T-helper 1 cell (primary cell): ENCODE measurements at places on chromosomes 16 and 17.

DNA sequence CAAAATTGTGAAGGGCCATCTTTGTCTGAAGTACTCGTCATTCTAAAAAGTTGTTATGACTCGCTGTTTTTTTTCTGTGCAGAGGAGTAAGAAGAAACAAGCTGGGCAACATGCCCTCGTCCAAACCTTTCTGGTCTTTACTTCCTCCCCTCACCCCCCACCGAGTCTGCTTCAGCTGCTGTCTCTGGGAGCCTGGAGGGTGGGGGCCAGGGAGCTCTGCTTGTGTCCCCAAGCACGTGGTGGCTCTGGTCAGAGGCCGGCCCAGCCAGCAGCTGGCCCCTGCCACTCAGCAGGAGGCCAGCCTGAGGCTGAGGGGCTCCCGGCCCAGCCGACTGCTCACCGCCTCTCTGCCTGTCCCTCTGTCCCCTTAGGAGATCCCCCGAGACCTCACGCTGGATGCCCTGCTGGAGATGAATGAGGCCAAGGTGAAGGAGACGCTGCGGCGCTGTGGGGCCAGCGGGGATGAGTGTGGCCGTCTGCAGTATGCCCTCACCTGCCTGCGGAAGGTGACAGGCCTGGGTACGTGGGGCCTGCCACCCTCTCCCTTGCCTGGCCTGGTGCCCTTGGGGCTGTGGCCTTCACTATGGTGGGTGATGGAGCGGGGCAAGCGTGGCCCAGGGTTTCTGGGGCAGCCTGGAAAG is 53.7 kb upstream of the LGALS9 start:
- no peak for DNase-seq

GRCh38 chr16:72743011-72743761 is 304.7 kb downstream of the ZFHX3 start:
- no peak for DNase-seq

GRCh38 chr17:57971572-57971971 is 16.4 kb upstream of the CUEDC1 start:
- DNase-seq = no peak

GRCh38 chr17:34993031-34993430 is 12.7 kb downstream of the LIG3 start:
- no peak for DNase-seq

GRCh38 chr17:57888311-57889216 is 38.7 kb upstream of the MRPS23 start:
- no peak for DNase-seq

DNA sequence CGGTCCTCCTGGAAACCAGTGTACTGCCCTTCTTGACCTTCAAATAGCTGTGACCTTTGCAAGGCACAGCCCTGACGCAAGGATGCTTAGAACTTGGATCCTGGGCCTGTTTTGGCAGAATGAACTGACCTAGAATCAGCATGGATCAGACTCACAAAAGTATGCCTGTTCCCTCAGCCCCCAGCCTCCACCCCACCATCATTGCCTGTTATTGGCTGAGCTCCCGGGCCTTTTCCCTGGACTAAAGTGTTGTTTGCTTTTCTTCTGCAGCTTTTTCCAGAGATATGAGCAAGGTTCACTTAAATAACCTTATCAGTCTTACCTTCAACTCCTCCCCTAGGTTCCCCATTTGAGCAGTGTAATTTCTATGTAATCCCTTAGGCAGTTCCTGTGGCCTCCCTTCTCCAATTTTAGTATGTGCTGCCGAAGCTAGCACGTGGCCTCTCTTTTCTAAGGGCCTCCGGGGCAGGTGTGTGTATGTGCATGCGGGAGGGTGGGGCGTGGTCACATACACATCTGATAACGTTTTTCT is 347.4 kb downstream of the MAF start:
- no peak for DNase-seq

GRCh38 chr17:27269201-27269600 is 24.7 kb upstream of the WSB1 start:
- no peak for DNase-seq

GRCh38 chr16:64882078-64882784 is 239.6 kb downstream of the CDH11 start:
- no peak for DNase-seq

GRCh38 chr16:58211245-58211644 is 13.3 kb upstream of the CSNK2A2 start:
- no peak for DNase-seq

GRCh38 chr16:4617880-4618279 is 3.2 kb upstream of the UBALD1 start:
- no peak for DNase-seq

GRCh38 chr17:80890921-80891396 is 100.7 kb upstream of the CHMP6 start:
- DNase-seq = no peak

GRCh38 chr17:77428020-77428748 is 287.4 kb downstream of the SEC14L1 start:
- DNase-seq = no peak

DNA sequence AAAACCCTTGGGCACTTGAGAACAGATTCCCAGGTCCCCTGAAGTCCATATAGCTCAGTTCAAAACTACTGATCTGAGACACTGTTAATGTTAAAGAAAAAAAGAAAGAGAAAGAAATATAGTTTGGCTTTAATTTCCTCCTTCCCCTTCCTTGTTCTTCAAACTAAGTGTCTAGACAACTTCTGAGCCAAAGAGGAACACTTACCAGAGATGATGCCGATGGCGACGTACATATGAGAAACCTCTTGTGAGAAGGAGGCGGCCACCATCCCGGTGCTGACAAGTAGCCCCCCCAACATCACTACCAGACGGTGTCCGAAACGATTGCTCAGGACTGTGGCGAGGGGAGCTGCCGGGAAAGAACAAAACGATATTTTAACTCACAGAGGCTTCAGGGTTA is 17.2 kb downstream of the SLC16A6 start:
- DNase-seq = no peak

- DNase-seq = no peak
Observed at GRCh38 chr16:53787423-53787822, 83.5 kb downstream of the FTO start.

- DNase-seq = no peak
Observed at GRCh38 chr16:13359835-13360234, 458.4 kb downstream of the SHISA9 start.

DNA sequence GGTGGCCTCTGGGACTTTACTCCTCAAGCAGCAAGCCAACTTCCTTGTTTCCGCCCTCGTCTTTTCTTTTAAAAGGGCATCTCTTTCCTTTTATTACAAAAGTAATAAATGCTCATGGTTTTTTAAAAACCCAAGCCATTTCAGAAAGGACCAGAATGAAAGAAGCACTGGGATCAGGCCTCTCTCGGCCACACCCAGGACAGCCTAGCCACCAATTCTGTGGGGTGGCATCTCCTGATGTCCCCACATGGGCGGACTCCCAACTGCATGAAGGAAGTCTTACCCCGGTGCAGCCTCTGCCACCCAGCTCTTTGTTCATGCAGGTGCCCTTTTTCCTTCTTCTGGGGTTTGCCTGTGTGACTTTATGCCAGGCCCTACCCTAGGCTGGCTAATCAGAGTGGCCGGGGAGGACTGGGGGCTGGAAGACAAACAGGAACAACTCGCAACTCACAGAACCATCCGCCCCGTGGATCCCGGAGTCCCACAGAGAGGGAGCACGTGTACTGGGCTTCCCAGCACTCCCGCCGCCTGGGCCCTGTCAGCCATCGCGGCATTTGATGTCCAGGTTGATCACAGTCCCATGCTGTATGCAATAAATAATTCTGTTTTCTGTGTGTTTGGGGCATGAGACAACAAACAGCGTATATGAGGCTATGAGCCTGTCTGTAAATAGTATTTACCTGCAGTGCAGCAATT is 2.6 kb upstream of the RASD1 start:
- no peak for DNase-seq

DNA sequence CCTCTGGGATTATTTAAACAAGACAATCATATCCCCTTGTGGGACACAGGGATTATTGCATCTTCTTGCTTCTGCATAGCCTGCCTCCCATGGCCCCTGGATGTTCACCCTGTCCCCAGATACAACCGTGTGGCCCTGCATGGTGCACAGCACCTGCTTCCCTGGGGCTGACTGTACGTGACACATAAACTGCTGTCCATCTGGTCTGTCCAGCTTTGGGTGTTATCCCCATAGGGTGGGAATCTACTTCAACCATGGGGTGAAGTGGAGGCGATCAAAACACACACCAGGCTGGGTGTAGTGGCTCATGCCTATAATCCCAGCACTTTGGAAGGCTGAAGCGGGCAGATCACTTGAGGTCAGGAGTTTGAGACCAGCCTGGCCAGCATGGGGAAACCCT is 138.8 kb downstream of the XYLT1 start:
- no peak for DNase-seq

DNA sequence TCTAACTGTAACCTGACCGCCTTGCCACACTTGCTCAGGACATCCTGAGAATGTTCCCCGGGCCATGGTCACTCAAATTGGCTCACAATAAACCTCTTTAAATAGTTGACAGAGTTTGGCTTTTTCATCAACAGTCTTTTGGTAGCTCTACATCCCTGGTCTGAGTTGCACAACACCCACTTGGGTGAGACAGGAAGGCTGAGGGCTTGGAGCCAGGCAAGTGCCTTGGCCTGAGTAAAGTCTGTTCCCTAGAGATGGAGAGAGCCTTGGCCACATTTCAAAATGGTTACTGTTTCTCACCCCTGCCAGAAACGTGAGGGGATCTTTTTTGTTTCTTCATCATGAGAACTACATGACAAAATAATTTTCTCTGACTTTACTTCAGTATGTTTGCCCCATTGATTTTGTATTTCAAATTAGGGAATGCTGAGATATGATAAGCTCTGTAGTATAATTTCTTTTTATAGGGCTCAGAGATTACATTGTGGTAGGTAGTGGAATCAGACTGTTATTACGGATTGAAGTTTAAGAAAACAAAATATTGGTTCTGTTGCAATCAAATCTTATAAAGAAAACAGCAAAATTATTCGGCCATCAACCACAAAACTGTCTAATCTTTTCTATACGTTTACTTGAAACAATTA is 53.9 kb upstream of the NETO2 start:
- DNase-seq = no peak

DNA sequence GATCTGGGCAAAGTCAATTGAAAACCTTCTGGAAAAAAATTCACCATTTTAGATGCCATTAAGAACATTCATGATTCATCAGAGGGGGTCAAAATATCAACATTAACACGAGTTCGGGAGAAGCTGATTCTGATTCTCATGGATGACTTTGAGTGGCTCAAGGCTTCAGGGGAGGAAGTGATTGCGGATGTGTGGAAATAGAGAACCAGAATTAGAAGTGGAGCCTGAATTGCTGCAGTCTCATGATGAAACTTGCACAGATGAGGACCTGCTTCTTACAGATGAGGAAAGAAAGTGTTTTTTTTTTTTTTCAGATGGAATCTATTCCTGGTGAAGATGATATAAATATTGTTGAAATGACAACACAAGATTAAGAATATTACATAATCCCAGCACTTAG is 12.9 kb downstream of the ITGAX start:
- no peak for DNase-seq

- DNase-seq = no peak
Observed at GRCh38 chr16:85172455-85173145, 60.3 kb upstream of the CIBAR2 start.

DNA sequence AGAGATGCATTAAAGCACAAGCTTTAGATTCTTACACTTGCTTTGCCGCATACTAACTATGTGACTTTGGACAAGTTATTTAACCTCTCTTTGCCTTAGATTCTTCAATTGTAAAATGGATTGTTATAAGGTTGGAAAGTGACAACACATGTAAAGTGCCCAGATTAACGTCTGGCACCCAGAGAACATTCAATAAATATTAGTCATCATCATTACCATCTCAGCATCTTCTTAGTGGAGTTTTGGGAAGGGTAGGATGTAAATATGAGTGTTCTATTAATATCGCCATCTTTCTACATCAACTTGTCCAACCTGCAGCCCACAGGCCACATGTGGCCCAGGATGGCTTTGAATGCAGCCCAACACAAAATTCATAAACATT is 27.4 kb upstream of the FAM20A start:
- no peak for DNase-seq

- no peak for DNase-seq
Observed at GRCh38 chr16:82395212-82395611, 225.2 kb upstream of the MPHOSPH6 start.

DNA sequence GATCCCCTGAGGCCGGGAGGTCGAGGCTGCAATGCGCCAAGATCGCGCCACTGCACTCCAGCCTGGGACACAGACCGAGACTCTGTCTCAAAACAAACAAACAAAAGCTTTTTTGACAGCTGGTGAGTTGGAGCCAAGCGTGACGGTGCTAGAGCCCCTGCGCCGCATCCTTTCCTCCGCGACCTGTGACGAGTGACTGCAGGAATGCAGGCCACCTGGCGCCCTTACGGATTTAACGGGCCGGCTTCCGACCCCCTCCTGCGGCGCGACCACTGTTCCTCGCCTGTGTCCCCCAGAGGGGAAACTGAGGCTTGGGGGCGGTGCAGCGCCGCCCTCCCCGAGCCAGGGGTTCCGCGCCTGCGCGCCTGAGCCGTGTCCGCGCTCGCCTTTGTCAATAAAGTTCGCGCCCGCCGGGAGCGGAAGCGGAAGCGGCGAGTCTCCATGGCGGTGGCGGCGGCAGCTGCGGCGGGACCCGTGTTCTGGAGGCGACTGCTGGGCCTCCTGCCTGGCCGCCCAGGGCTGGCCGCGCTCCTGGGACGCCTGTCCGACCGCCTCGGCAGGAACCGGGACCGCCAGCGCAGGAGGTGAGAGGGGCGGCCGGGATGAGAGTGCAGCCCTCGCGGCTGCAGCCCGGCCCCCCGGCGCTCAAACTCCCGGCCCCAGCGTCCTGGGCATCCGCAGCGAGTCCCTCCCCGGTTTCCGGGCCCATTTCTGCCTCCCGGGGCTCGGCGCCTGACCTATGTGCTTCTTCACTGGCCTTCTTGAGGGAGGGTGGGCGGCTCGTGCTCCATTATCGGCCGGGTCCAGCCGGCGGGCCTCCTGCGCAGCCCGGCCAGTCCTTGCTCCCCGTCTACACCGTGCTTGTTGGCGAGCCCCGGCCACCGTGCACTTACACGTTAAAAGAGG is at the start of gene PGS1:
TSS of gene PGS1 (plus strand) at position 425 of the 906 bp plus-strand sequence. CDS start at position 442, 17 bp downstream.
- DNase-seq = peak; percentile 72

- peak; percentile 63 for DNase-seq
Observed at GRCh38 chr17:2215616-2216364, 87.8 kb downstream of the SMG6 start.

GRCh38 chr17:14269473-14269872 is 31.4 kb upstream of the HS3ST3B1 start:
- no peak for DNase-seq

GRCh38 chr16:67884684-67885083 is at the start of gene NRN1L:
Gene NRN1L (plus strand): TSS chr16:67884885. CDS start chr16:67884904, 19 bp downstream.
- no peak for DNase-seq

DNA sequence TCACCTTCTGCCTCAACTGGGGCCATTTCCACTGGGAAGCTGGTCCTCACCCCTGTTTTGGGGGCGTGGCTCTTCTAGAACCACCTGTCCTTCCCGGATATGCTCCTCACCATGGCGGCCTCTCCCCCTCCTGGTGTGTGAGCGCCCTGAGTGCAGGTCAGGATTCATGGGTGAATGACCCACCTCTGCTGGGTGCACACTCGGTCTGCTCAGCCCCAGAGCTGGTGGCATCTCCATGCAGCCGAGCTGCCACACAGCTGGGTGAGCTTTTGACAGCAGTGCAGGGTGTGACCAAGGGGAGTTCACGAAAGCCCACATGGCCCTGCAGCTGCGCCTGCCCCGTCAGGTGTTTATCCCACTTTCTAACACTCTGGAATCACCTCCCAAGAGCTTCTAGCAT is 27.3 kb downstream of the GRIN2C start:
- DNase-seq = no peak

- peak; percentile 65 for DNase-seq
Observed at GRCh38 chr17:7929158-7930023, at the start of gene KCNAB3. Gene KCNAB3 (minus strand): TSS chr17:7929856. CDS start chr17:7929435, 421 bp downstream.

GRCh38 chr17:81926451-81927151 is 934 bp downstream of the MAFG start:
- DNase-seq = peak; percentile 39
